H9 (cell line): ENCODE measurements at places on chromosomes 12 and 14.

DNA sequence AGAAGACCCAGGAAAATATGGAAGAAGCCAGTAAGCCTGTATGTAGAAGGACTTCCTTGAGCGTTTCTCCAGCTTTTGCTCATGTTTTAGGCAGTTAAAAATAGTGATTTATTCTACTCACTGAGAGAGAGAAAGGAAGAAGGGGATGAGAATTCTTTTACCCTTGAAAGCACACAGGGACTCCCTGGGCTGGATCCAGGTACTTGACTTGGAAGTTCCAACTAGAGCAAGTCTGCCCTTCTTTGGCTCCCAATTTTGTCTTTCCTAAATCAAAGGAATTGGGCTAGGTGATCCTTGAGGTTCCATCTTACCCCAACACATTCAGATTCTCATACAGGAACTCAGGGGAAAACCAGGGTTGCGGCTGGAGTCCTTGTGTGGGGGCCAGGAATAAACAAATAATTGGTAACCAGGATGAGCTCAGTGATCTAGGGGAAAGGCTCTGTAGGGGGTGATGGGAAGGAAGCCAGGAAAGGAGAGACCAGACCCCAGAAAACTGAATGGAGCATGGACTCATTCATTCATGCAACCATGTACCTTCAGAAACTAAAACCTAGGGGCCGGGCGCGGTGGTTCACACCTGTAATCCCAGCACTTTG is 11.5 kb upstream of the ITGA5 start:
- no peak for DNase-seq

DNA sequence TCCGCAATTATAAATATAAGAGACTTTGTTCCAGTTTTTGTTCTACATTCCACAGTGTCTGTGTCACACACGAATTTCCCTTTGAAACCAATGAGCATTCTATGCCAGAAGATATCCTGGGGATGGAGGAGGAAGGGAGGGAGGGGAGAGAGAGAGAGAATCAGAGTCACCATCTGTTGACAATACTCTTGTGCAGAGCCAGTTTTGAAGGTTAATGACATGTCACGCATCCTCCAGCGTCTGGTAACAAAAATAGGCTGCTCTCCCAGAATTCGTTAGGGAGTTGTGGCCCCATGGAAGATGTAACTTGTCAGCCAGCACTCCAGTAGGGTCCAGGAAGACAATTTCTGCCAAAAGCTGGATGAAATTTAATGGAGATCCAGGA is 213.5 kb upstream of the KRR1 start:
- DNase-seq: no peak

- DNase-seq: no peak
Measured at GRCh38 chr12:75389061-75389460, 1.8 kb upstream of the GLIPR1L2 start.

DNA sequence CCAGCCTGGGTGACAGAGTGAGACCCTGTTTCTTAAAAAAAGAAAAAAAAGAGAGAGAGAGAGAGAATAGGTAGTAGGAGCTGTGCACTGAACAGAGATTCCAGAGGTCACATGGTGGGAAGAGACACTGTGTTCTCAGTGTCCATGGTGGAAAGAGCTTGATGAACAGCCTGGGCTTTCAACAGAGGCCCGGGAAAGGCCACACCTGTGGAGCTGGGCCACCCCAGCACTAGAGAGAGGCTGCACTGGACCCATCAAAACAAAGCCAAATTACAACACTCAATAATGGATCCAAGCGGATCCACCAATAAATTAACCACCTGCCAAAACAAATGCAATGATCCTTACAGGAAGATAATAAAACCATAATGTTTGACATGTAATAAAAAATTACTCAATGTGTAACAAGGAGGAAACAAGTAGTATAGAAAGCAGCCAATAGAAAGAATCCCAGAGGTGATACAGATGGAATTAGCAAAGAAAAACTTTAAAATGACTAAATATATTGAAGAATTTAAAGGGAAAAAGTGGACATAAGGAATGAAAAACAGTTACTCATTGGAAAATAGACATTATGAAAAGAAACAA is 44.8 kb upstream of the BCL2L14 start:
- no peak for DNase-seq

- DNase-seq: no peak
Measured at GRCh38 chr14:57493467-57494181, at the start of gene CCDC198. Gene CCDC198 (minus strand): TSS chr14:57493857. CDS start chr14:57493715, 142 bp downstream.
